ENCODE measurements at places on chromosomes 3 and 15. TPM values are rescaled to one million over a fixed set of nuclear protein-coding genes. Genes with fewer than 3 reads are reported as not detected.
A peak's percentile ranks its signal among the peaks of the same experiment; 100 is the strongest.

The IL17RB gene
- 1.6 TPM for total RNA-seq

The CFAP20DC gene
- total RNA-seq = 2.0 TPM

The OIP5 gene
- total RNA-seq = 2.4 TPM

The SNURF gene
- total RNA-seq = 34.2 TPM

- peak; percentile 72 for DNase-seq
Measured at GRCh38 chr3:141402476-141403171, 34.3 kb downstream of the ZBTB38 start.

The MYO5C gene
- 1.6 TPM for total RNA-seq

- DNase-seq = peak; percentile 28
Measured at GRCh38 chr3:151439652-151440125, 21.2 kb downstream of the IGSF10 start.

The HIGD2B gene
- total RNA-seq = under 0.01 TPM

- DNase-seq = no peak
Measured at GRCh38 chr3:139473155-139473771, 3.1 kb downstream of the RBP2 start.

- no peak for DNase-seq
Measured at GRCh38 chr3:177591379-177591778, 394.1 kb upstream of the TBL1XR1 start.

GRCh38 chr3:108862865-108863798, 40.5 kb downstream of the TRAT1 start:
- no peak for DNase-seq

The ST3GAL6 gene
- 18.3 TPM for total RNA-seq

DNA sequence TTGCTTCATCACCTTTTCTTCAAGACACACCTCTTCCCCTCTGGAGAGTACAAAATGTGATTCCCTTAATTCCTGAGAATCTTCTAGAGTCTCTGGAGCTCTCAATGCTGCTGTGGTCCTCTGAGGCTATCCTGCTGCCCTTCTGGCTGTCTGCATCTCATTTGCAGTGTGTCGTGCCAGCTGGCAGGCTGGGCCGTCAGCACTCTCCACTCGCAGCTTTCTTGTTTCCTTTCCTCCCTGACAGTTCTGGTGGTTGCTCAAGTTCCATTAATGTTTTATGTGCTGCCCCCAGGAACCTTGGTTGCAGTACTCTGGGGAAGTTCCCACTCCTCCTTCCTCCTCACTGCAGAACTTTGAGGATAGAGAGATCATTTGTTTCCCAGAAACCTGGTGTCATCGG, 210.8 kb upstream of the ROPN1 start:
- DNase-seq = peak; percentile 14
